Effector memory CD4-positive, alpha-beta T cell (primary cell): ENCODE measurements at places on chromosomes 4 and X.

DNA sequence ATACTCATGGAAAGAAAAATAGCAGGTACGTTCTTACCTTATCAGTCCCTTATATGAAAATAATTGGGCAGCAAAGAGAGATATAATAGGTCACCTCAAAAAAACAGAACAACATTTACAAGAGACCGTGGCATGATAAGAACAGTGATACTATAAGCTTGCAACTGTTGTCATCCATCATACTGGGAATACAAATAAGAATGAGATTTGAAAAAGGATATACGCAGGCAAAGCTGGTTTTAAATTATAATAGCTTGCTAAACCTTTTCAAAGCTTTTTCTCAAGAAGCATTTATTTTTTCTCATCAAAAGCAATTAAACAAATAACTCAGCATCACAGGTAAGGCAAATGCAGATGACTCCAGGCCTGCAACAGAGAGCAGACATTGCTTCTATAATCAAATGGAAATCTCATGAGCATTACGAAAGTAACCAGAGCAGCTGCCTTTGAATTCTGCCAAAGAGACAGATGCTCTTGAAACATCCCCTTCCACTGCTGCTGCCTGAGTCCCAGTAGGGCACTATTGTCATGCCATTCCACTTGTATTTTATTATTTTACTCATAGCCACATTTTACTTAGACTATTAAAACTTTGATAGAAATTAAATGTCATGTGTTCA is 620.6 kb upstream of the GNPDA2 start:
- no peak for DNase-seq

GRCh38 chr4:150782921-150783320 is 201.0 kb downstream of the MAB21L2 start:
- no peak for DNase-seq

- no peak for DNase-seq
Observed at GRCh38 chrX:38102875-38103274, 96.5 kb downstream of the SYTL5 start.

- DNase-seq: no peak
Observed at GRCh38 chrX:101749436-101749835, 89.8 kb upstream of the ARMCX2 start.

- DNase-seq: no peak
Observed at GRCh38 chr4:138182838-138183426, 59.2 kb downstream of the SLC7A11 start.

DNA sequence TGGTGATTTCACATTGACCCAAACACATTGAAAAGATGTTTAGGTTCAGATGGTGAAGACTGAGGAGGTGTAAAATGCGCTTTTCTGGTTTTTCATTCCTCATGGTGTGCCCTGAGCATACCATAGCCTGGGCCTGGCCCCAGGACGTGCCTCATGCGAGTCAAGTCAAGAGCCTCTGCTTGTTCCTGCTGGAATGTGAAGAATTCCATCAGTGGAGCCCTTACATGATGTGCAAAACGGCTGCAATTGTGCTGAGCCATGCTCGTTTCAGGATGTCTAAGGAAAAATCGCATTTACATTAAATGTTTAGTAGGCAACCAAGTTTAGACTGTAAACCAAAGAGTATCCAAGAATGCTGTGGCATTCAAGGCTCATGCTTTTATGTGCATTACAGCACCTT is 34.9 kb downstream of the GYG2 start:
- DNase-seq: no peak

DNA sequence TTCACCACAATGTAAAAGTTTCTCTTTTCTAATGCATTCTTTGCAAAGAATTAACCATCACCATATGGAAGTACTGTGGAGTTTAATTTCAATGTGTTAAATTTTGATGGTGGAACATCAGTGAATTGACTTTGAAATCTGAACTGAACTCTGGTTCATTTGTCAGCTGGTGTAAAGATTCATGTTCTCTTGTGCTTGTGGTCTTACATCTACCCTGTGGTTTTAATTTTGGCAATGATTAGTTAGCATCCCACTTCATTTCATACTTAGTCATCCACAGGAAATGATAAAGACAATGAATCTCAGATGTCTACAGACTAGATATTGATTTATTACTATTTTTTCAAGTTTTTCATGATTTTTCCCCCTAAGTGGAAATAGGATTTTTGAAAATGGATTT is 77.8 kb downstream of the GRID2 start:
- no peak for DNase-seq

DNA sequence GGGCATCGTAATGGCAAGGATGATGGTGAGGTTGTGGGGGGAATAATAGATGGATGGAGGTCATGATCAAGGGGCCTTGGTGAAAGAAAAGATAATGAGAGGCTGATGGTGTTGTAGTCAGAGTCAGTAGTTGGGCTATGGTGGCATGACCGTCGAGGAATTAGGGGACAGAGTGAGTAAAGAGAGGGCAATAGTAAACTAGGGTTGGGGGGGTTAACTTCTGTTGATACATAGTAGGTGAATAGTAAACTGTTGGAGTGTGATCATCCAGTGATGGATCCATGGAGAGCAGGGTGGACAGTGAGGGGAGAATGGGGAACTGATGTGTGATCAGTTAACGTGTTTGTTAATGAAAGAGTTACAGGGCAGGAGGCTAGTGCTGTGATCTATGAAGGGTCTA is 920 bp downstream of the FTSJ1 start:
- no peak for DNase-seq

DNA sequence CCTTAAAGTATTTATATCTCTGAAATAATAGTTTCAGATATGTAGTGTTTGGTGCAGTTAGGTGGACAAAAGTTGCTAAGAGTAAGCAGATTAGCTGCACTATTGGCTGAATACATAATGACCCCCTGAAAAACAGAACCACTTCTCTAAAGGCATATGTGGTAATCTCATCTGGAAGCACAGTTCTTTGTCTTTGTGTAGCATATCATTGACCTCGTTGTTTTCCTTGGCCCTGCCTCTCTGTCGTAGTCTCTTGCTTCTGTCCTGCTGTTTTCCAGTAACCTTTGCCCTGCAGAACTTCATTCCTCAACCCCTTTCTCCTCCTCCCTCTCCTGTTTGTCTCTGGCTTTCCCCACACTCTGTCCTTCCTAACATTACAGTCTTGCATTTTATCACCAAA is 41.4 kb downstream of the JADE3 start:
- DNase-seq: no peak

GRCh38 chr4:30865691-30866090 is 145.5 kb downstream of the PCDH7 start:
- no peak for DNase-seq

GRCh38 chr4:120714417-120715010 is 208.0 kb downstream of the PRDM5 start:
- no peak for DNase-seq

GRCh38 chr4:8252301-8253173 is 17.0 kb upstream of the HTRA3 start:
- DNase-seq: no peak

DNA sequence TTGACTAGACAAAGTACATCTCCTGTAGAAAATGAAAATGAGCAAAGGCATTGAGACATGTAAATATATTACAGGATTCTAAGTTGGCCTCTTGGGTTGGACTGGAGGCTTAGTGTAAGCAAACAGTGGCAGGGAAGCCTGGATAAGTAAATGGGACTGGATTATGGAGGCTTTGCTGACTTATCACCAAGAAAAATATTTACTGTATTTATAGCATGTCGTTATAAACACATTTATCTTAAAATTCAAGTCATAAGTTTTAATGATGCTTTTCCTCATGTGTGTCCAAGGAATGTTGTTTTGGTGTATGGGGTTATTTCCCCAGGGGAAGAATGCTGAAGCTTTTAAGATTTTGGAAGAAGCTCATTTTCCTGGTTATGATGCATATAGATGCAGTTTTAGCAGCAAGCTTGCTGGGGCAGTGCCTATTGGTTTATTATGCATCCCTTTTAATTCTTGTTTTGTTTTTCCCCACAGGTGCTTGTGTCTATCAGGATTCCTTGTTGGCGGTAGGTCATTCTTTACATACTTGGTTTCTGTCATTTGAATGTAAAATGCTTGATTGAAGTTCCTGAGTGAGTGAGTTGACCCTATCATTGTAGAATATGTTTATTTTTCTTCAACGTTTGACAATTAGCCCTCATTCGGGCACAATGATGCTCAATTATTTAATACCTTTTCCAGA is 8.5 kb downstream of the FRAS1 start:
- DNase-seq: no peak

DNA sequence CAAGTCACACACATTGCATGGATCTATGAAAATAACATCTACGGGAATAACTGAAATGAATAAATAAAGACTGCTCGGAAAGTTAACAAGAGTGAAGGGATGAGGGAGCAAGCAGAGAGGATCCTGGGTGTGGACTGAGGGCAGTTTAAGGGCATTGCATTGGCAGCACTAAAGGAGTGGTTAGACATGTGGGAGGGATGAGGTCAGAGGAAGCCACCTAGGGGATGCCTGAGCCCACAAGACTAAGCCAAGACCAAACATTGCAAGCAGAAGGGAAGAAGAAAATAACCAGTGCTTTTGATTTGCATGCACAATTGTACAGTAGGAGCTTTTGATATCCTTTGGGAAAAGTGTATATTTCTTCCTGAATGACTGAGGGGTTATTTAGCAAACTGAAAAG is 106.1 kb downstream of the MSL3 start:
- no peak for DNase-seq
